ENCODE measurements at places on chromosomes 16 and 17.

DNA sequence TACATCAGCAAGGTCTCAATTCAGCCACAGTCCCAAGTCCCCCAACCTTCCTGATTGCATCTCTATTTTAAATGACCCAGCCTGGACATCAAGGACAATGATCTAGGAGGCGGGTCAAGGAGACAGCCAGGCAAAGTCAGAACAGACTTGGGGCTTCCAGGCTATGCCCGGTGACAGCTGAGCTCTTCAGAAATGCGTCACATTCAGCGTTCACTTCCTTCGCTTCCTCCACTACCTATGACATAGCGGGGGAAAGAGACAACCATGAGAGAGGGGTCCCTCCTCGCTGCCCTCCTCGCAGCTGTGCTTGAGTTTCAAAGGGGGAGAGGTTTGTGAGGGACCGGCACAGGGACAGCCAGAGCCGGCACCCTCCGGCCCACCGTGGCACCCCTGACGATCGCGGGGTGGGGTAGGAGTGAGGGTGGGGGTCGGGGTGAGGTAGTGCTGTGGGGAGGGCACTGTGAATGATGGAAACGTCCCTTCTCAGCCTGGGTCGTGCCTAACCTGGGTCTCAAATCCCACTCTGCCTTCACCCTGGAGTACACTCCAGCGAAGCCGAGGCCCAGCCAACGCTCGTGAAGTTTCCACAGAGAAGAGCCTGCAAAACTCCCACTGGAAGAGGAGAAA lies 12.3 kb upstream of the LGALS3BP start:
- no peak for DNase-seq

GRCh38 chr16:71242601-71243000 lies 12.1 kb upstream of the HYDIN start:
- no peak for DNase-seq

DNA sequence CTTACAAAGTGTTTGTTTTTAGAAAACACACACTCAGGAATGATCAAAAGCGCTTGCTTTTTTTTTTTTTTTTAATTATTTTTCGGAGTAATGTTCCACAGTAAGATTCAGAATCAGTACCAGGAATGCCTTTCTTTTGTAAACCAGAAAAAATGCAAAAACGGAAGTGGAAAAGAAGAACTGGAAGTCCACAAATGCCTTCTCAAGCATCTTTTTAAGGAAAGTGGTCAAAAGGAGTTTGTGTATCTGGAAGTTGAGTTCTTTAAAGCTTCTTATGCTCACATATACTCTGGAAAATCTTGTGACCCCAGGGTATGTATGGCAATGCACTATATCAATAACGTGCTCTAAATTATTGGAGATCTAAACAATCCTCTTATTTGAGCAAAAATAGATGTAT lies 126.0 kb downstream of the ABCA8 start:
- no peak for DNase-seq

- no peak for DNase-seq
Measured at GRCh38 chr17:44879376-44879775, 19.9 kb downstream of the EFTUD2 start.

DNA sequence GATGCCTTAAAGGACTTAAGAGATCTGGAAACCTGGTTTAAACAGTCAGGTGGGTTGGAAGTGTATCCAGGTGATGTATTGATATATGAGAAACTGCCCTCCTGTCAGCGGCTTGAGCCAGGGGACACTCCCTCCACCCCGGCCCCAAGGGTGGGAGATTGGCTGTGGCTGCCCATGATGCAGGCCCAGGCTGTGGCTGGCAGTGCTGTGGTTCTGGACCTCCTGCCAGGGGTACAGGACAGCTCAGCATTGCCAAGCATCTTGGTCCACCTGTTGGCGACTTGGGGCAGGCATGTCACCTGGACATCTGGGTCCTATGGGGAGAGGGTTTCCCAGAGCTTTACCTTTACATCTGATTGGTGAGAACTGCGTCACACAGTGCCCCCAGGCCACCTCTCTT lies 201.0 kb downstream of the SPECC1 start:
- DNase-seq, result no peak

DNA sequence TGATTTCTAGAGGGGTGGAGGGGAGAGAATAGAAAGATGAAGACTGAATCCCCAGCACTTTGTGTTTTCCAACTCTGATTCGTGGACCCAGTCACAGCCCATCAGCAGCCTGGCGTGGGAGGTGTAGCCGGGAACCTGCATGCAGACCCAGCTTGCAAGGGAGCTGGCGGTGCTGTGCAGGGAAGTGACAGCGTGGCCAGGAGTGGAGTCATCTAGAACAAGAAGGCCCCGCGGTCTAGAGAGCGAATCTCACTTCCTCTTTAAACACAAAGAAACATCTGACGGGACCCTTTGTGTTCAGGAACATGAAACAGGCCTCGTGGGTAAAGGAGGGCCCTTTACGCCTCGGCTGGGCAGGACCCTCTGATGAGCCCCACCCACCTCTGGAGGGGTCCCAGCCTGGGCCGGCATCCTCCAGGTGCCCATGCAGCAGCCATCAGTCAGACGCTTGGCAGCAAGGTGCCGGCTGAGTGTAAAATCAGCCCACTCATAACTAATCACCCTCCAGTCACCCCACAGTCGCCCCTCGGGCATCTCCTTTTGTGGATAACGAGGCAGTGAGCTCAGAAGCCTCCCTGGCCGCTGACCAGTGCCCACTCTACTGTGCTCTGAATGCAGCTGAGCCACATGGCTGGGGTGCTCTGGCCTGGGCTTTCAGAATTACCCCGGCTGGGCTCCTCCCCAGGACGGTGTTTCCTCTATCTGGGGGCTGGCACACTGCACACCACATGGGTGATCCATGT lies 4.4 kb downstream of the SNAI3 start:
- DNase-seq, result no peak

GRCh38 chr16:75727221-75727620 lies 931 bp upstream of the CPHXL start:
- DNase-seq, result no peak

- no peak for DNase-seq
Measured at GRCh38 chr17:50564916-50565315, 4.4 kb downstream of the CACNA1G start.

DNA sequence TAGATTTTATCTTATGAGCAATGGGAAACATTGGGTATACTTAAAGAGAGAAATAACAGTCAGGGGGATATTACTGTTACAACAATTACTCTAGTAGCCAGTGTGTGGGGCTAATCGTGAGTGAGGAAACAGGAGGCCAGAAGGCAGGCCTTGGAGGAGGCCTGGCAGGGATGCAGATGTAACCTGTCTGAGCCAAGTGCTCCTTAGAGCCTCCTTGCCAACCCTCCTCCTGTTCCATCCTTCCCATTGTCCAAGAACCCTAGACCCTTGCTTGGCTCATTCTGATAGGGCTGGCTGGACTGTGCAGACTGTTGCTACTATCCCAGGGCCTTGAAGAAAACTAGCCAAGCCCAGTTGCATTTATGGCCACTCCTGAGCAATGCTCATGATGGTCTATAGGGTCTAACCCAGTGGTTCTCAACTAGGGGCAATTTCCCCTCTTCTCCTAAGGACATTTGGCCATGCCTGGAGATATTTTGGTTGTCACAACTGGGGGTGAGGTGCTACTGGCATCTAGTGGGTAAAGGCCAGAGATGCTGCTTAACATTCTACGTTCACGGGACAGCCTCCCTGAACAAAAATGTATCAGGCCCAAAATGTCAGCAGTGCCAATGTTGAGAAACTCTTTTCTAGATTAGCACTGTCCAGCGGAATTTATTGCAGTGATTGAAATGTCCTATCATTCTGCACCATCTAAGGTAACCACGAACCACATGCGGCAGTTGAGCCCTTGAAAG lies 24.4 kb upstream of the WSCD1 start:
- no peak for DNase-seq

DNA sequence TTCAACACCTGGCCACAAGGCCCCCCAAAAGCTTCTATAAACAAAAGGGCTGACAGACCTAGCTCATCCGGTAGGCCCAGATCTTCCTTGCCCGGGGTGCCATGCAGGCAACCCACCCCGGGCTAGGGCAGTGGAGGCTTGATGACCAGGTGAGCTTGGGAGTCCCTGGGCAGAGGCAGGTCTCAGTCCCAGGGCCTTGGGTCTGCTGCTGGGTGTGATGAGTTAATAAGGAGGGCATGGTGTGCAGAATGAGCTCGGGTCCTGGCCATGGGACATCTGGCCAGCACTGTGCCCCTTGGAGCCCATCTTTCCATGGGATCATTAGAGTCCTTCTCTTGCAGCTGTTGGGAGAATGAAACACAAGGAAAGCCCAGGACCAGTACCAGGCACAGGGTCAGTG lies 20.2 kb upstream of the MPRIP start:
- no peak for DNase-seq

GRCh38 chr17:1560101-1560857 lies 2.3 kb downstream of the PITPNA start:
- no peak for DNase-seq

DNA sequence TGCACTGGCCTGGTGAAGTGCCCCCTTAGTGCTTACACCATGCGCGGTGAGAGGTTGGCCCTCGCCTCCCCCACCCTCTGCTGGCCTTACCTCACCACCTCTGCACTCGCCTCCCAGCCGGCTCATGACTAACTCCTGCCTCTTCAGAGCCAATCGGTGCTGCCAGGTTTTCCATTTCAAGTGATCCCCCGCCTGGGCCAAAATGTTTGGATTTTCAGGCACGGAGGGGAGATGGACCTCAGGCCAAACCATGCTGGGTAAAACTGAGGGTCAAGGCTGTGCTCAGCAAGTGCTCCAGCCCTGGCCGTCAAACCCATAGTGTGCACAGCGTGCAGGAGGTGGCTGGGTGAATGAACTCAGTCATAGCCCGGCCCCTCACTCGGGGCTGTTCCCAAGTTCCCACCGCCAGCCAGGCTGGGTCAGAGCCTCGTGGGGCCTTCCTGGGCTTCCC lies 175.4 kb downstream of the SEC14L1 start:
- no peak for DNase-seq

DNA sequence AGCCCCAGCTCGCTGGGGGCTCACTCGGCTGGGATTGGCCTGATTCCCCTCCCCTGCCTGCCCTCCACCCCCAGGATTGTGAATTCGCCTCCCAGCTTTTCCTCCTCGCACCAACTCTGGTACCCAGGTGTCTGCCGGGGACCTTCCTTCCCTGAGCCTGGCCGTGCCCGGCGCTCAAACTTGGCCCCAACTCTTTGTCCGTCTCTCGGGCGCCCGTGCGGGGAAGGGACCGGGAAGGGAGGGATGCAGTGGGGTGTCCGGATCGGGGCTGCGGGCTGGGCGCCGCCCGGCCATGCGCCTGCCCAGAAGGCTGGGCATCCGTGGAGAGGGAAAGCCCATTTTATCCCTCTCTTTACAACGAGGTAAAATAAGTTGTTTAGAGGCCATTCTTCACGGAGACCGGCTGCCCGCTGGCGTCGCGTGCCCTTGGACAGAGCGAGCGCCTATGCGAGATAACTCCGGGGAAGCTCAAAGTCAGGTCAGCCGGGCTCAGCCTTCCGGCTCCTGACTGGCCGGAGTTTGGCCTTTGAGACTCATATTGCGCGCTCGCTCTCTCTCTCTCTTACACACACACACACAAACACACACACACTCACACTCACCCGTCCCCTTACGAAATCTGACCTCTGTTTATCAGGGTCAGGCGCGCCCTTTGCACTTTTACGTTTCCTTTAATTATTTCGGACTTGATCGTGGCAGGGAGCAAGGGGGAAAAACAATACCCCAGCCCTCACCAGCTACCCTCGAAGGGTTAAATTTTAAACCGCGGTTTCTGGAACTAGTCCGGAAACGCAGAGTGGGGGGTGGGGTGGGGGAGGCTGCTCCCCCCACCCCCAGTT lies 774 bp upstream of the MAF start:
- DNase-seq, result no peak

DNA sequence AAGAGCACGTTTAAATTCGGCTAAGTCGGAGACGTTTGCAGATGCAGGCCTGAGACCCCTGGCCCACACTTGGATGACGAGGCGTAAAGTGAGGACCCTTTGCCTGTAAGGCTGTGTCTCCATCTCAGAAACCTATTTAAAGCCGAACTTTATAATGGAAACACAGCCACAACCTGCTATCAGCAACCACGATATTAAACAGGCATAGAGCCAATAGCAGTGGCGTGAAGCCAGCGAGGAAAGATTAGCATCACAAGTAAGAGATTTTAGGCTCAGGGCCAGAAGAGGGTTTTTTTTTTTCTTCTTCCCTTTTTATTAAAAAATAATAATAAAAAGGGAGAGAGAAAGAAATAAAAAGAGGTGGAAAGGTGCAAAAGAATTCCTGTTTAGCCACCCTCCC lies 111.3 kb upstream of the NOL11 start:
- no peak for DNase-seq

GRCh38 chr17:12634789-12635414 lies 30.8 kb upstream of the MYOCD start:
- DNase-seq, result no peak

- no peak for DNase-seq
Measured at GRCh38 chr16:4273858-4274311, 1.1 kb upstream of the TFAP4 start.

DNA sequence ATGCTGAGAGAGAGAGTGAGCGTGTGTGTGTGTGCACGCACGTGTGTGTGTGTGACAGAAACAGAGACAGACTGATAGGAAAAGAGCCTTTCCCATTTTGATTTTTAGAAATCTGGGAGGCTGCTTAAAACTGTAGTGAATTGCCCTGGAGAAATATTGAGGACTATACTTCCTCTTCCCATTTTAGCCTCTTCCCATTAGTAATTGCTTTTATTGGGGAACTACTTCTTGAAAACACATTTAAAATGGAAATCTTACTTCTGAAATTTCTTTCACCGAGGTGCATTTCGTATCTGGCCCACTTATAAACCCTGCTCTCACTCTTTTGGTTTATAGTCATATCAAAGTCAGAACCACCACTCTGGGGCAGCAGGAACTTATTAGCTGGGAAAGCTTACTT lies 47.1 kb downstream of the NUP93 start:
- no peak for DNase-seq

GRCh38 chr17:59652119-59652518 lies 32.4 kb downstream of the CLTC start:
- no peak for DNase-seq

DNA sequence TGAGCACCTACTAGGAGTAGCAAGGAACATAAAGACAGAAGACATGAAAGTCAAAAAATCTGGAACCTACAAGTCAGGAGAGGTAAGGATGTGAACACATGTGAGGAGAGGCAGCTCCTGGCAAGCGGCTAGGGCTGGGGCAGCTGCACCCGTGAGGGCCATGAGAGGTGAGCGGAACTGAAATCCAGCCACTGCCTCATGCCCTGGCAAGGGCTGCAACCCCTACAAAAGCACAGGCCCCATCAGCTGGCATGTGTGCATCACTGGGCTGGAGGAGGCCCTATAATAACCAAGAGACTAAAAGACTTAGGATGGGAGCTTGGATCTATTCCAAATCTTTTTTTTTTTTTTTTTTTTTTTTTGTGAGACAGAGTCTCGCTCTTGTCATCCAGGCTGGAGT lies 40.3 kb upstream of the ERN1 start:
- no peak for DNase-seq

GRCh38 chr17:43467981-43468581 lies 15.7 kb upstream of the DHX8 start:
- DNase-seq, result no peak
